B cell (primary cell): ENCODE measurements at places on chromosomes 12 and 14. TPM values are rescaled to one million over a fixed set of nuclear protein-coding genes. Genes with fewer than 3 reads are reported as not detected.

Gene HOXC11
- not detected in 2 replicates for total RNA-seq

Gene ERP27
- 9.0 and 12.4 TPM in 2 replicates for total RNA-seq

GRCh38 chr14:63642656-63643382 lies 1.1 kb upstream of the WDR89 start:
- H3K4me3 ChIP-seq: peak overlapping the region; percentile 98
- H3K4me1 ChIP-seq: peaks cover 18% of the 10 kb centered on the region
- DNase-seq: no peak
- H3K27me3 ChIP-seq: no peaks in the 10 kb centered on the region

GRCh38 chr12:129335773-129336172 lies 482.5 kb downstream of the GLT1D1 start:
- H3K27ac ChIP-seq: no peak overlapping the region
- no peak overlapping the region for H3K4me3 ChIP-seq
- no peak for DNase-seq
- no peaks in the 10 kb centered on the region for H3K27me3 ChIP-seq
- H3K4me1 ChIP-seq: no peaks in the 10 kb centered on the region

- no peak for DNase-seq
- H3K27ac ChIP-seq: no peak overlapping the region
- no peak overlapping the region for H3K4me3 ChIP-seq
- H3K36me3 ChIP-seq: no peaks in the 10 kb centered on the region
Observed at GRCh38 chr12:78395961-78396360, 468.6 kb upstream of the SYT1 start.

DNA sequence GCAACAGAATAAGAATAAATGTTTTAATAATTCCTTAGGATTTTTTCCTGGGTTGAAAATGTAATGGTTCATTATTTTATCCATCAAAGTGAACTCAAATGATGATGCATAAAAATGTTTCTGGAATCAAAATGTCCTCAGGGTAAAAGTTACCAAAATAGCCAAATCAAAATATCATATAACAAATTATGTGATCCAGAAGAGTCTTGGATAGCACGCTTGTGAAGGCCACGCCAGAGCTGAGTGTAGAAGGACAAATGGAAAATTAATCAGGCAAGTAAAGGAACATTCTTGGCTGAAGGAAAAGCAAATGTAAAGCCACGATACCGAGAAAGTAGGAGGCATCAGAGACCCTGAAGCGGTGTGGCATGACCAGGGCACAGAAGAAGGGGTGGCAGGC lies 169.2 kb downstream of the CAPZA3 start:
- no peaks in the 10 kb centered on the region for H3K27me3 ChIP-seq
- DNase-seq: no peak
- no peak overlapping the region for H3K4me3 ChIP-seq
- no peak overlapping the region for H3K27ac ChIP-seq
- H3K36me3 ChIP-seq: no peaks in the 10 kb centered on the region

DNA sequence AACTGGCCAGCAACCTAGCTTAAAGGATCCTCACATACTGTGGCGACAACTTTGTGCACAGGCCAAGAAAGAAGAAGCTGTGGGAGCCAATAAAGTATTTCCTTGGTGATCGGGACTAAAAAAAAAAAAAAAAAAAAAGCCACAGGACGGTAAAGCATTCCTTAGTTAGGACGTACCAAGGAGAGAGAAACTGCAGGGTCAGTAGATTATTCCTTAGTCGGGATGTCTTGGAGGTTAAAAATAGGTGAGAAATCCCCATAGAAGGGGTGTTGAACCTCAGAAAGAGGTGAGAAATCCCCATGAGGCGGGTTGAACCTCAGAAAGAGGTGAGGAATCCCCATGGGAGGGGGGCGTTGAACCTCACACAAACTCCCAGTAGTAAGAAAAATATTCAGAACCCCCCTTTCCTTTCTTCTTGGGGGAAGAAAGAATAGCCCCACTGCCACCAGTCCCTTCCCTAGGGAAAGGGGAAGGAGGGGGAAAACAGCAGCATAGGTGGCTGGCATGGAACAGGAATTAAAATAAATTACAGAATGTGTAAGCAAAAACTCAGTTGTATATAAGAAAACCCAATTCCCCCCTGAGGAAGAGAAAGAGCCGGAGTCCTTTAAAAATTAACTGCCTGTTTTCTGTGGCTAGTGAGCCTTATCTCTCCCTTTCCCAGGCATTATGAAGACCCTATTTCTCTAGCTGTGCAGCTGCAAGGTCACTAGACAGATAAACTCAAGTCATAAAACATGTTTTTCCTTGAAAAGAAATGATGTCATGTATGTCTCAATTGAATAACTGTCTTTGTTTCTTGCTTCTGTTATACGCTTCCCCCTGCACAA lies 26.8 kb downstream of the KLRK1 start:
- H3K36me3 ChIP-seq: no peaks in the 10 kb centered on the region
- peak; percentile 31 for DNase-seq
- H3K4me1 ChIP-seq: peaks cover 32% of the 10 kb centered on the region
- H3K4me3 ChIP-seq: no peak overlapping the region
- H3K27ac ChIP-seq: peak overlapping the region; percentile 93
- no peaks in the 10 kb centered on the region for H3K27me3 ChIP-seq

DNA sequence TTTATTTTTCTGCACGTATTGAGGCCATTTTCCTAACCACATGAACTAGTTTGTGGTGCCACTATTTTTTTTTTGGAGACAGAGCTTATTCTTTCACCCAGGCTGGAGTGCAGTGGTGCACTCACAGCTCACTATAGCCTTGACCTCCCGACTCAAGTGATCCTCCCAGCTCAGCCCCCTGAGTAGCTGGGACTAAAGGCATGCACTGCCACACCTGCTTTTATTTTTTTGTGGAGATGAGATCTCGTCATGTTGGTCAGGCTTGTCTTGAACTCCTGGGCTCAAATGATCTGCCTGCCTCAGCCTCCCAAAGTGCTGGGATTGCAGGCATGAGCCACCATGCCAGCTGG lies 60.1 kb downstream of the DIP2B start:
- peaks cover 27% of the 10 kb centered on the region for H3K4me1 ChIP-seq
- no peak overlapping the region for H3K4me3 ChIP-seq
- no peaks in the 10 kb centered on the region for H3K27me3 ChIP-seq
- H3K36me3 ChIP-seq: peaks cover 3% of the 10 kb centered on the region
- H3K27ac ChIP-seq: no peak overlapping the region

GRCh38 chr12:4148418-4149056 lies 125.0 kb upstream of the CCND2 start:
- H3K27ac ChIP-seq: peak overlapping the region; percentile 80
- DNase-seq: peak; percentile 96
- H3K4me3 ChIP-seq: no peak overlapping the region
- H3K4me1 ChIP-seq: peaks cover 88% of the 10 kb centered on the region

- H3K4me1 ChIP-seq: peaks cover 5% of the 10 kb centered on the region
- H3K27me3 ChIP-seq: no peaks in the 10 kb centered on the region
- DNase-seq: no peak
- H3K27ac ChIP-seq: no peak overlapping the region
- no peaks in the 10 kb centered on the region for H3K36me3 ChIP-seq
- H3K4me3 ChIP-seq: no peak overlapping the region
Observed at GRCh38 chr12:91384366-91384765, 201.7 kb upstream of the DCN start.

GRCh38 chr12:81800298-81801148 lies 41.4 kb upstream of the PPFIA2 start:
- no peak overlapping the region for H3K27ac ChIP-seq
- no peaks in the 10 kb centered on the region for H3K27me3 ChIP-seq
- DNase-seq: no peak

GRCh38 chr12:60169904-60170303 lies 574.1 kb downstream of the SLC16A7 start:
- no peak overlapping the region for H3K4me3 ChIP-seq
- no peaks in the 10 kb centered on the region for H3K36me3 ChIP-seq

- no peaks in the 10 kb centered on the region for H3K36me3 ChIP-seq
- H3K27me3 ChIP-seq: no peaks in the 10 kb centered on the region
- no peak overlapping the region for H3K4me3 ChIP-seq
- no peak overlapping the region for H3K27ac ChIP-seq
Observed at GRCh38 chr12:32988982-32989381, 92.4 kb upstream of the PKP2 start.

DNA sequence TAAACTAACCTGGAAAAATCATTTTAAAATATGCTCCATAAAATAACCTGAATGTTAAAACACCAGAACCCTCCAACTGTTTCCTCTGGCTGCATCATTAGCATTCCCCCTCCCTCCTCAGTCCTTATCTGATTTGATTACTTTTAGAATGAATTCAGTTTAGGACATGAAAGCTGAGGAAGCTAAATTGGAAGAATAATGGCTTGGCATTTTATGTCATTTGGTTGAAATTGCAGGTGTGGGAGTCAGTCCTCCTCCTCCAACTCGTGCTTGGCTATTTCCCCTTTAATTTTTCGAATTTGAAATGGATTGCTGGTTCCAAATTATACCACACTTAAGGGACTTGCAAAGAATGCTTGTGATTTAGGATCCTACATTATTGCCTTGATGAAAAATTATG lies 473.0 kb upstream of the STXBP6 start:
- H3K4me1 ChIP-seq: no peaks in the 10 kb centered on the region
- H3K27me3 ChIP-seq: no peaks in the 10 kb centered on the region
- H3K36me3 ChIP-seq: no peaks in the 10 kb centered on the region
- H3K27ac ChIP-seq: no peak overlapping the region
